ENCODE measurements at places on chromosomes 12 and 14. TPM values are rescaled to one million over a fixed set of nuclear protein-coding genes. Genes with fewer than 3 reads are reported as not detected.

HOXC6 gene
- total RNA-seq: not detected

RFLNA gene
- total RNA-seq: 1.7 TPM

PLA2G1B gene
- not detected for total RNA-seq

GRCh38 chr14:44981198-44981597, 19.2 kb downstream of the TOGARAM1 start:
- no peak for DNase-seq
- H3K27me3 ChIP-seq: no peaks in the 10 kb centered on the region
- H3K27ac ChIP-seq: no peak overlapping the region
- H3K36me3 ChIP-seq: no peaks in the 10 kb centered on the region

GRCh38 chr14:53032838-53033390, 82.1 kb upstream of the FERMT2 start:
- H3K27ac ChIP-seq: peak overlapping the region; percentile 5
- H3K27me3 ChIP-seq: no peaks in the 10 kb centered on the region
- H3K4me3 ChIP-seq: no peak overlapping the region
- no peak for DNase-seq

DNA sequence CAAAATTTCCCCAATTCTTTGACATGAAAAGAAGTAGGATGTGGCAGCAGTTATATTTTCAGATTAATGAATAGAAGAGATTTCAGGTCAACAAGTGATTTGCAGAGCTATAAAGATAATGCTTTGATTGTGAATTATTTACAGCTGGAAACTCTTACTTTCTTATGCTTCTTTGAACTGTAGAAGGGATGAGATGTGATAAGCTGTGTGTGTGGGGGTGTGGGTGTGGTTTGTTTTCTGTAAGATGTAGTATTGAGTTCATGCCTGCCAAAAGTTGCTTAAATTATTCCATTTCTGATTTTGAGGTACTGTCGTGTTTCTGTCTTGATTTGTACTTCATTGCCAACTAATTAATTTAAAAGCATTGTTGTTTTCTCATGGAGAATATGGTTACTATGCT, 22.7 kb downstream of the AEBP2 start:
- peaks cover 36% of the 10 kb centered on the region for H3K4me1 ChIP-seq
- no peak overlapping the region for H3K4me3 ChIP-seq
- H3K27me3 ChIP-seq: no peaks in the 10 kb centered on the region
- no peak for DNase-seq

- H3K27ac ChIP-seq: peak overlapping the region; percentile 74
- H3K27me3 ChIP-seq: no peaks in the 10 kb centered on the region
- H3K4me3 ChIP-seq: no peak overlapping the region
Measured at GRCh38 chr12:80776706-80777105, 60.0 kb downstream of the MYF5 start.

GRCh38 chr12:1643905-1644533, 15.0 kb downstream of the WNT5B start:
- no peak for DNase-seq
- H3K36me3 ChIP-seq: no peaks in the 10 kb centered on the region
- H3K4me1 ChIP-seq: peaks cover 14% of the 10 kb centered on the region

SMIM41 gene
- total RNA-seq: 1.5 TPM

- H3K4me3 ChIP-seq: peak overlapping the region; percentile 83
- H3K4me1 ChIP-seq: peaks cover 47% of the 10 kb centered on the region
- H3K27ac ChIP-seq: peak overlapping the region; percentile 97
- DNase-seq: no peak
- no peaks in the 10 kb centered on the region for H3K36me3 ChIP-seq
- no peaks in the 10 kb centered on the region for H3K27me3 ChIP-seq
Measured at GRCh38 chr14:51652168-51653078, 713 bp downstream of the FRMD6 start.

All from vagina (tissue), 2 donors.